ENCODE measurements at places on chromosomes 2 and 18.

- peak; percentile 37 for DNase-seq
Measured at GRCh38 chr2:69741229-69741574, 732 bp upstream of the ANXA4 start.

GRCh38 chr18:35559867-35560266 is 21.7 kb upstream of the GALNT1 start:
- DNase-seq, result no peak

DNA sequence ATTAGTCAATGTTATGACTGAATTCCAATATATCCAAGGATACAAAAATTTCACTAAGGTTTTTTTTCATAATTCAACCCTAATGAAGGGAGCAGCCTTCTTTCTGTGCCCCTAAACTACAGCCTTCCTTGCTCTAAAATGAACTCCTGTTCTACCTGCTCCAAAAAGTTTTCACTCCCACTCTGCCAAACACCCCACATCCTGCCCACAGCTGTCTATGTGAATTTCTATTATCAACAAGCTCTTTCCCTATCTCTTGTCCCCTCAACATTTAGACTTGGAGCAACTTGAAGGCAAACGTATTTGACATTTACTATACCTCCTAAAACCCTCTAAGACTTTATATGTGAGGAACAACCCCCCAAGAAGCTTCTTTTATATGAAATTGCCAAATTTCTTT is 2.5 kb downstream of the STAT4 start:
- no peak for DNase-seq

DNA sequence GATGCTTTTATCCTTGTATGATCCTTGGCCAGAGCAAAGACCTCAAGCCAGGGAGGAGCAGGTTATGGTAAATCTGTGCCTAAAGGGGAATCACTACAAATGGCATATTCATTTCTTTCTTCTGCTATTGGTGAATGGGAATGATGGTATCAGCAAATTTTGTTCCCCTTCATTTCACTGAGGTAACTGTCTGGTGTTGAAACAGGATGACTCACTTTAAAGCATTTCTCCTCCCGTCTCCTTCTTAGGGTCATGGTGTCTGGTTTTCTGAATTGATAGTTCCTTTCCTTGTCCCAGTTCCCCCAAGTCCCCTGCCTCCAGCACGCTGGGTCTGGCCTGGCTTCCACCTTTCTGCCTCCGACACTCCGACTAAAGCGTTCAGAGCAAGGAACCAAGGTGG is 109.2 kb downstream of the MREG start:
- DNase-seq, result no peak

GRCh38 chr2:238853721-238854120 is 5.8 kb downstream of the TWIST2 start:
- no peak for DNase-seq

GRCh38 chr18:69432847-69433246 is 32.2 kb downstream of the DOK6 start:
- no peak for DNase-seq

- no peak for DNase-seq
Measured at GRCh38 chr18:8757396-8757997, 52.1 kb downstream of the MTCL1 start.

GRCh38 chr2:231660860-231661259 is 47.5 kb upstream of the PTMA start:
- no peak for DNase-seq

DNA sequence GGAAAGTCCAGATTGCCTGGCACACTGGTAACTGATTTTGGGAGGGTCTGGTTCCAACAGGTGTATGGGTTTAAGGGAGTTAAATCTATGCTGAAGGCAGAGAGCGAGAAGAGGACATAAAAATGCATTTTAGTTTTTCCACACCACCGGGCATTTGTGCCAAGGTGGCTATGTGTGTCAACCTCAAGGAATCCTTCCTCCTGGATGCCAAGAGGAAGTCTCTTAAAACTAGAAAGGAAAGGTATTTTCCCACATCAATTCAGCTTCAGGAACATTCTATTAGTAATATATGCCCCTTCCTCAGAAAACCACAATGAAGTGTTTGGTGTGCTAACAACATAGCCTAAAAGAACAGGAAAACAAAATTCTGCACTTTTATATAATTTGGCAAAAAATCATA is 5.4 kb upstream of the GAREM1 start:
- no peak for DNase-seq

DNA sequence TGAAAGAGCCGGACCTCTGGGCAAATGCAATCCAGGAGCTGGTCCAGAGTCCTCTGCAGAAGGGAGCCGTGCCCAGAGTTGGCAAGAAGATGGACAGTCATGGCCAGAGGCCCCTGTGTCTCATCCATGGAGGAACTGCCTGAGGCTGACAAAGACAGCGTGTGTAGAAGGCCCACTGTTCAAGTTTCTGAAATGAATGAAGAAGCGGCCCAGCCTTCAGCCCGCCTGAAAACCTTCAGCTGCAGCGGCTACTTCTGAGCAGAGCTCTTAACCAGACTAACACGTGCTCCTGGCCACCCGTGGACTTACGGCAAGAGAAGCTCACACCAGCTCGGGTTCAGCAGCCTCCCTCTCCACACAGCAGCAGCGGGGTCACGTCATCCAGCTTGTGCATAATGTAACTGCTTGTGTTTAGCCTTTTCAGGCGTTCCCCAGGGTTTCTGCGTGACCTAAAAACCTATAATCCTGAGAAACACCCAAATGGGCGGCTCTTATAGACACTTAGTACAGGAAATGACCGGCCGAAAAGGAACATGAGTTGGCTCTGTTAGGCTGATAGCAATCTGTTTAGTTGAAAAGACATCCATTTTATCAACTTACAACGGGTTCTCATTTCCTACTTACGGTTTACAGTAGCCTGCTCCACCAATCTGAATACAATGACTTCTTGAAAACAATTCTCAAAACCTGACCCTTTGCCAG is at the start of gene FAM124B:
Gene FAM124B (minus strand): TSS at position 467 of the 702 bp plus-strand sequence. CDS start 339 bp downstream, at position 128.
- peak; percentile 91 for DNase-seq

- no peak for DNase-seq
Measured at GRCh38 chr2:237466211-237466610, 20.8 kb upstream of the MLPH start.

DNA sequence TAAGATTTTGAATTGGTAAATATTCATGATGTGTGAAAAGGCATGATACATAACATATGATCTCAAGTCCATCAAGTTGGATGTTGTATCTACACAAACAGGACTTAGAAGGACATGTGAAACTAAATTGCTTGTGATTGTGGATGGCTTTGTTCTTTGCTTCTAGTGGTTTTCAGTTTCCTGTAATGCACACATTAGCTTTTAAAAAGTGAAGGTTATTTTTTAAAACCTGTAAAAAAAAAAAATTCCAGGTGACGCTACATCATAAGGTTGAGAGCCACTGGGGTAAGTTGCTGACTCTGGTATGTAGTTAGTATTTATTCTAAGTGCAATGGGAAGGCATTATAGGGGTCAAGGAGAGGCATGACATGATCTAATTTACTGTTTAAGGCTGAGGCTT is 48.4 kb upstream of the TMEM247 start:
- DNase-seq, result no peak

GRCh38 chr2:142892715-142893114 is 15.3 kb downstream of the KYNU start:
- no peak for DNase-seq

GRCh38 chr18:50203801-50204604 is 9.1 kb upstream of the MYO5B start:
- peak; percentile 31 for DNase-seq

GRCh38 chr18:70411307-70411706 is 122.5 kb downstream of the SOCS6 start:
- no peak for DNase-seq

DNA sequence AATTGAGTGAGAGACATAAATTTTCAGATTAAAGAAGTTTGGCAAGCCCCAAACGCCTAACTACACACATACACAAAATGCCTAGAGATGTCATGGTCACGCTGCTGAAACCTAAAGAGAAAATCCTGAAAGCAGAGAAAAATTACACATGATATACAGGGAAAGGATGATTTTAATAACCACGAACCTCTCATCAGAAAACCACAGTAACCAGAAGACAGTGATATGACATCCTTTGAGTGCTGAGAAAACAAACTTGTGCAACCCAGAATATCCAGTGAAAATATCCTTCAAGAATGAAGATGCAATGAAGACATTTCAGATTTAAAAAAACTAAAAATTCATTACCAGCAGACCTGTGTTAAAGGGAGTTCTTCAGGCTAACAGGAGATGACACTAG is 122.4 kb upstream of the LMAN1 start:
- no peak for DNase-seq

- DNase-seq, result no peak
Measured at GRCh38 chr2:78811955-78812610, 213.4 kb upstream of the REG3G start.

DNA sequence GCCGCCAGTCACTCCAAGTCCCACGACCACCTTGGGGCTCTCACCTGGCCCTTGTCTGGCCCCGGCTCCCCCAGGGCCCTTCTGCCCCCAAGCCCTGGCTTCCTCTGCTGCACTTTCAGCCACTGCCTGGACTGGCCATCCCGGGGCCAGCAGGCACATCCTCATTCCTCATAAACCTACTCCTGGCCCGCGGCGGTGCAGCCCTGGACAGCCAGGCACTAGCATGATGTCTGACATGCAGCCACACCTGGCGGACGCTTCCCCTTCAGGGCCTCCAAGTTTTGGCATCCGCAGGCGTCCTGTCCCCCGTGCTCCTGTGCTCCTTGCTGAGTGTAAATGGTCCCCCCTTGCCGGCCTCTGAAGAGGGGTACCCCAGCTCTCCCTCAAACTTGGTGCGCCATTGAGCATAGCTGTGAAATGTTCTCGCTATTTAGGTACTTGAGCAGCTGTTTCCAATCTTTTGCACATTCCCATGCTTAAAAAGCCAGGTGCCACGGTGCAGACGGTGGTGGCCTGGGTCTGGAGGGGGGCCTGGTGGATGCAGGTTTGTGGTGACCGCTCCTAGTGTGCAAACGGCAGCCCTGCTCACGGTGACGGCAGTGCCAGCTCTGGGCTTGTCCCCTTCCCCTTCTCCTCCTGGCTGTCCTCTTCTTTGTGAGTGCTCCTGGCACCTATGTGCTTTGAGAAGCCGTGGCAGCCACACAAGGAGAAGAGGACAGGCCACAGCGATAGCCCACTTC is 123.8 kb downstream of the MBP start:
- DNase-seq, result no peak

GRCh38 chr2:887639-888038 is 63.0 kb upstream of the SNTG2 start:
- DNase-seq, result no peak

DNA sequence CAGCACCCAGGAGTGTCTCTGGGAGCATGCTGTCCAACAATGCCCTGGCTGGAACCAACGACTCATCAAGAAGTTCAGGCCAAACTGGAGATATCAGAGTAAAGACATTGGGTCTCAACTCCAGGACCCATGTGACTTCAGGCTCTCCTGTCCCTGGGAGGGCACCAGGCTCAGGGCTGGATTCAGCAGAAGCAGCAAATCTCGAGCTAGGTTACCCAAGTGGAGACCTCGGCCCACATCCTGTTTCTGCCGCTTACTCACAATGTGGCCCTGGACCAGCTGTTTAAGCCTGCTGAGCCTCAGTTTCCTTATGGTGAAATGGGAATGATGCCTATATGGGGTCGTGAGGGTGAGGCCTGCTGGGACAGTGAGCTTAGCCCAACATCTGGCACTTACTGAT is 9.3 kb upstream of the OTOF start:
- no peak for DNase-seq

- no peak for DNase-seq
Measured at GRCh38 chr2:8646731-8647461, 35.0 kb upstream of the ID2 start.

GRCh38 chr2:197946562-197946961 is 142.2 kb downstream of the PLCL1 start:
- no peak for DNase-seq

DNA sequence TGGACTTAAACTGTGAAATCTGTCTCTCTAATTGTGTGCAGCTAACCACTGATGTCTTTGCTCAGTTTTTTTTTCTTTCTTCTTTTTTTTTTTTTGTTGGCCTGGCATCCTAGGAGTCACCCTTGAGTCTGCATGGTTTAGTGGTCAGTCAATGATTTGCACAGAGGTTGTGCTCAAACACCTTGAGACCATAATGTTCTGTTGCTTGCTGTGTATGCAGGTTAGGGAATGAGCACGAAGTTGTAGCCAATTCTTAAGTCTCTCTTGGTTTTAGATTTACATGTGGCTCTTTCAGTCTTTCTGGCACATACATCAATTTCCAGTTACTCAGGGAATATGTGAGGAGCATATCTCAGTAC is 16.7 kb downstream of the PLB1 start:
- DNase-seq, result no peak

GRCh38 chr2:187118331-187119099 is 269.5 kb upstream of the ZSWIM2 start:
- no peak for DNase-seq

GRCh38 chr2:26754539-26754938 is 9.5 kb upstream of the SLC35F6 start:
- DNase-seq, result no peak

All from kidney capillary endothelial cell (primary cell).